ENCODE measurements at places on chromosomes 1 and 21. TPM values are rescaled to one million over a fixed set of nuclear protein-coding genes. Genes with fewer than 3 reads are reported as not detected.

- ATAC-seq, result no peak
Measured at GRCh38 chr1:158149175-158149574, 31.5 kb upstream of the CD1D start.

GRCh38 chr1:37797750-37798345 lies 4.2 kb downstream of the MANEAL start:
- no peak for ATAC-seq

- ATAC-seq, result no peak
Measured at GRCh38 chr1:48875552-48876329, 99.0 kb upstream of the BEND5 start.

DNA sequence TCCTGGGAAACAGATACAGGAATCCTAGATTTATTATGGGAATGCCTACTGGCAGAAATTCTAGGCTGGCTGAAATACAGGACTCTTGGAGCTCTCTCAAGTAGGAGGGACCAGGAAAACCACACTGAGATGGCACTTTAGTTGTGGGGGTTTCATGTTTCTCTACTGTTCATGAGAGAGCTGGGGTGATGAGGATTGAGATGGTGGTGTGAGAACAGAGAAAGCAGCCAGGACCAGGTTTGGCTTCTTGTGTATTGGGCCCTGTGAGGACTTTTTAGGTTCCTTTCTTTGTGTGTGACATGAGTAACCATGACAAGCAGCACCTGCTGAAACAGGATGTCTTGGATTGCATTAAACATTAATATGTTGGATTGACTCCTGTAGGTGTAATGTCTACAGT lies 4.9 kb downstream of the ARID1A start:
- no peak for ATAC-seq

DNA sequence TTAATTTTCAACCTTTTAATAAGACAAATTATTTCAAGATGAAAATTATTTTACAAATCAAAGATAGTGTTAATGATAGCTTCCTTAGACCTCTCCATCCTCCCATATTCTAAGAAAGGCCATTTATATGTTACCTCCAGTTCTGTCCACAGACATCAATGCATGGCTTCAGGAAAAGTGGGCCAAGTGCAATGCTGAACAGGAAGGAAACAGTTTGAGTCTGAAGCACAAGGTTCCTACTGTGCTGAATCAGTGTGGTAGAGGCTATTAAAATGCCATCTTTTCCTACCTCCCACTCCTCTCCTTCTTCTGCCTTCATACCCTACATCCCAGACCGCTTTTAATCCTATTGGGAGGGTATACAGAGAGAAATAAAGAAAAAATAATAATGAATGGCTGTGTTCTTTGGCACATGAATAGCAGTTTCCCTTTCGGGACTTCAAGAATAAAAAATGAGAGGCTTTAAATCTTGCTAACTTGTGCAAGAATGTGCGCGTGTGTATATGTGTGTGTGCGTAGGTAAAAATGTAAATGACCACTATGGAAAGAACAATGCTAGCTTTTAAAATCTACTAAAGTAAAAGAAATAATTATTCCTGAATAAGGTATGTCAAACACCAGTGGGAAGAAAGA lies 62.6 kb upstream of the C1orf105 start:
- peak; percentile 1 for ATAC-seq

DNA sequence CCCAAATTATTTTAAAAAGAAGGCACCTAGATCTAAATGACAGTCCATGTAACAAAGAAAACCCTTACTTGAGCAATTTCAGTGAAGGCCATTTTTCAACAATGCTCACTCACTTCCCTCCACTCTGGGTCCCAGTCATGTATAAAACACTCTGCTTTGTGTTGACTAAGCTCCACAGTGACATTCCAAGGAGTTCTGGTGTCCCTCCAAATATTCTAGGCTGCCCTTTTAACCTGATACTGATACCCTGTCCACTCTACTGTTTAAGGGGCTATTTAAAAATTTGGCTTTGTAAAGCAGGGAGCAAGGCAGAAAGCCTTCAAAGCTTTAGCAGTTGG lies 73.6 kb downstream of the GNG12 start:
- ATAC-seq, result no peak

GRCh38 chr1:232029315-232029714 lies 402.7 kb downstream of the DISC1 start:
- ATAC-seq, result no peak

Gene LRRC7
- not detected for total RNA-seq

All from activated T-helper 17 cell treated with anti-CD3 and anti-CD28 coated beads, Interleukin-2, amount 50 U/mL, for 72 hours (primary cell).